Spinal cord (tissue), 10 donors: ENCODE measurements at places on chromosomes 3 and 15.

DNA sequence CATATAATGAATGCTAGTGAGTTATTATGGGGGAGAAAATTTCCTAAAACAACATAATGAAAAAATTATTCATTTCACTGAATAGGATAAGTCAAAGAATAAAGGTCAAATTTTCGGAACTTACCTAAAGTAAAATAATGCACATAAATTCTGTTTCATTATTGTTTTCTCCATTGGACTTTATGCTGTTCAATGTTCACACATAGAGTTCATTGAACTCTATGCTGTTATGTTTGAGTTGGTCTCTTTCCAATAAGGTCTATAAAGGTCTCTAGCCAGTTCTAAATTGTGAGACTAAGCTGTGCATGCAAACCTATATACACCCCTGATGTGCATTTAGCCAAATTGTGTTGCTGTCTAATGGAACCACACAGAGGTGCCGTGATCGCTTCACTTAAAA is 28.5 kb upstream of the STT3B start:
- no peak for DNase-seq

GRCh38 chr3:193564012-193564411 is 9.3 kb upstream of the ATP13A4 start:
- no peak for DNase-seq

DNA sequence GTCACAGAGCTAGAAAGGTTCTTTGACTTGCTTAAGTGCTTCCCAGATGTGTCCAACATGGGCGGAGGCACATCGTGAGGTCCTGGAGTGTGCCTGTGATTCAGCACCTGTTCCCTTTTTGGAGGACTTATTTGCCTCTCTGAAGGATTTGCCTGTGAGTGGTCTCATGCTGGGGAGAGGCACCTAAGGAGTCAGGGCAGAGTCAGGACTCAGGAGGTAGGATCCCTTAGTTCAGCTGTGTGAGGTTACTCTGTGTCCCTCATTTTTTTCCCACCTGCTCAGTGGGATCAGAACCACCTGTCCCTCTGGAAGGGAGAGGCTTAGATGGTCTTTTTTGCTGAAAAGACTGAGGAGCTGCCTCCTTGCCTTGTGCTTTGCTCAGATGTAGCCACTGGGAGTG is 3.0 kb downstream of the ZNF589 start:
- DNase-seq: no peak

- no peak for DNase-seq
These were observed 81.5 kb downstream of the PEX5L start for GRCh38 chr3:179955286-179955685.

DNA sequence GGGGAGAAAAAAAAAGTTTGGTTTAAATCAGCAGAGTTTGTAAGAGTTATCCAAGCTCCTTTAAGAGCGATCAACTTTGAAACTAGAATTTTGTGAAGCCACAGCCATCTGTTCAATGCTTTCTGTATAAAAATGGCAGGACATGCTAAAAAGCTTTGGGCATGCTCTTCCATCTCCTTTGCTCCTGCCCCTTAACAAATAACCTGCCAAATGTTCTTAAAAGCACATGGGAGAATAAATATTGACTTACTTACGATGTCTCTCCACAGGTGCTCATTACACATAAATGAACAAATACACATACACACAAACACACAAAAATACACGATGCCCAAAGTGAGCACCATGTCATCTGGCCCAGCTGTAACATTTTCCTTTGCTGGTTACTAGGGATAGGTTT is 211.8 kb upstream of the DPH6 start:
- DNase-seq: no peak

- DNase-seq: no peak
These were observed 12.4 kb downstream of the RETNLB start for GRCh38 chr3:108744762-108745161.

- DNase-seq: peak; percentile 95
These were observed 15.3 kb downstream of the NR2F2 start for GRCh38 chr15:96345560-96346399.

DNA sequence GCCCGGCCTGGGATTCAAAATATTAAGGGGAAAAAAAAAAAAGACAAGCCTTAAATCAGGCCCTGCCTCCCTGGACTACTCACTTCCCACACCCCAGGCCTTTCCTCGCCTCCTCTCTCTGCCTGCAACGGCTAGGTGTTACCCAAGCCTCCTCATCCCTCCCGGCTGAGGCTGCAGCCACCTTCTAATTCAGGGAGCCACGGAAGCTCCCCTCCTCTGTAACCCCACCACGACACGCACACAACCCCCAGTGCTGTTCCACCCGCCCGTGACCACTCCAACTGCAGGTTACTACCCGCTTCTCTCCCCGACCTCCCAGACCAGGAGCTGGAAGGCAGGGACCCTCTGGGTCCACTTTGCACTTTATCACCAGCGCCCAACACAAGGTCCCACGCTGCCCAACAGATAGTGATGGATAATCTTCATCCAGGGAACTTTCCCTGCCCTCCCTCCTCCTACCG is 936 bp downstream of the KIF7 start:
- no peak for DNase-seq

DNA sequence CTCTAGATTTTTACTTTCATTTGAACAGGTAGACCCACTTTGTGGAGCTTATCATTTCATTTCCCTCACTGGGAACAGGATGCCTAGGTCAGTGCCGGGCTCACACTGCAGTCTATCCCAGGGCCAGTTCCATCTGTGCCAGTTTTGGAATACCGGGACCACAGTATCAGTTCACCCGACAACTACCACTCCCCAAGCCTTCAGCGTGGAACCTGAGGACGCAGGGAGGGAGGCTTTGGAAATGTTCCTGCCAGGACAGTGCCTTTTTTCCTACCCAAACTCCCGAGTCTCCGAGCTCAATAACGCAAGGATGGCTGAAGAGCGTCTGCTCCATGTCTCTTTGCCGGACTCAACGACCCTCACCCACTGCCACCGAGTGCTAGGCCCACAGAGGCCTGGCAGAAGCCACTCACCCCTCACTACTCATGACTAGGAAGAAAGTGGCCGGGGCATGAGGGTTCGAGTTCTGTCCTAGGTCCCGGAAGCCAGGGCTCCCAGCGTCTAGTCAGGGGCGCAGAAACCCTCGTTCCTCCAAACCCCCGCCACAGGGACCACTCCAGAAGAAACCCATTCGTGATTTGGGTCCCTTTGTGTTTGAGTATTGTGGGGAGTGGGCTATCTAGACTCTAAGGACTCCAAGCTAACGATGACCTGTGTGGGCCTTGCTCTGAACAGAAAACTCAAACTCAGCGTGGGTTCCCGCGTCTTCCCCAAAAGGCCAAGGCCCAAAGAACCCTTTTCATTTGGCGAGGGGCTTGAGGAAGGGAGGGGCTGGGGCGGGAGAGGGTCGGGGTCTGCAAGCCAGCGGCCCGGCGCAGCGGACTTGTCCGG is 11.4 kb downstream of the ZIC1 start:
- peak; percentile 7 for DNase-seq

DNA sequence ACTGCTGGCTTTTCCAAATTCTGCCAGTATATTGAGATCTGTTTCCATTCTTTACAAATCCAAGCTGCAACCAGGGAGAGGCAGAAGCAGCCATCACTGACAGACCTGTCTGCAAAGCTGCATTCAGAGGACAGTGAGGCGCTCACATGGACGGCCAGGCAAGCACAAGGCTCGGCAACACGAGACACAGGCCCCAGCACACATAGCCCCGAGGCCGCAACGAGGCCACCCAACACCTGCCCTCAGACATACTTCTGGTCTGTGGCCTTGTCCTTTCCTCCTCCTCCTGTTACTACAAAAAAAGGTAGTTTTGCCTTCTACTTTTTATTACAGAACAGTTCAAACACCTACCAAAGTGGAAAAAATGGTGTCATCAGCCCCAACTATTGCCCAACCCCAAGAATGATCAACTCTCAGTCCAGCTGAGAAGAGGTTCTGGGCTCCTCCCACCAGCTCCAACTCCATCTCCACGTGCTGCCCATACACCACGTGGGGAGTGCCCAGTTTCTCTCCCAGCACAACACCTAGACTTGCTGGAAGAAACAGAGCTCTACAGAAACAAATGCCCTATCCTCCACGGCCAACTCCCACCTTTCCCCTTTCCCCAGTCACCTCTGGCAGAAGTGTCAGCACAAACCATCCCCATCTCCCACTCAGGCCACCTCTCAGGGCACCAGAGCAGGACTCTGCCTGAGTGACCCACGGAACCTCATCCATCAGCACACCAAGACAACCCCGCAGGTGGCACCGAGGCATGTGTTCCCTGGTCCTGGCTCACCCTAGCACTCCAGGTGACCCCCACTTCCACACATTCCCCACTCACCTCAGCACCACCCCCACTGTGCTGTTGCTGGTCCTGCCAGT is 7.4 kb downstream of the ZXDC start:
- no peak for DNase-seq

DNA sequence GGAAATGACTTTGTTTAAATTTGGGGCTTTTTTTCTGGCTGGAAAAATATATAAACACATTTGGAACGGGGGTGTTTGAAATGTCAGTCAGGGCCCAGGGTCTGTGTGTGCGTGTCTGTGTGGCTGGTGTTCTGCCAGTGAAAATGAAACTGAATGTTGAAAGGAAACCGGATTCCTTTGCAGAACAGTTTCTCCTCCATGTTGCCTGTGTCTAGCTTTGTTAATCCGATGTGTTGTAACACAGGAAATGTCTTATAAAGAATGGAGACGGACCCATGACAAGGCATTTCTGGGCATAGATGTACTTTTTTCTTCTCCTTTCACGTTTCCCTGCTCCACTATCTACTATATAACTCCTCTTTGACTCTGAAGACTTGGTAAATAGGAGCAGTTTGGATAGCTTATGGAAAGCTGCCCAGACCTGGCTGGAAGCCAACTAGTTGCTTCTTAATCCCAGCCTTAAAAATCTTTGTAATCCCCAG is 2.8 kb downstream of the SQOR start:
- DNase-seq: peak; percentile 78

DNA sequence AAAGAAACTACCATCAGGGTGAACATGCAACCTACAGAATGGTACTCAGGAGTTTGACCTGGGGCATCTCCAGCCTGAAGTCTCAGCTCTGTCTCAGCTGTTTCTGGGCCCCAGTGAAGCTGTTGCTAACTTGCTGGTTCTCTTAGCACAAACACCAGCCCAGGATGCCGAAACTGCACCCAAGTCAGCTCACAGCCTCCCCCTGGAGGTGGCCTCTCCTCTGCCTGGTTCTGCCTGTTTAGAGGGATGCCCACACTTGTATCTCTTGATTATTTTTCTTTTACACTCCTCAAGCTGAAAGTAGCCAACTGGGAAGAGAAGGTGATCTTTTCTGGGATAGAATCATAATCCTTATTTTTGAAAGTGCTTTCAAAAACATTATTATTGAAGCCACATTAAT is 289.0 kb upstream of the RASGRP1 start:
- DNase-seq: no peak

DNA sequence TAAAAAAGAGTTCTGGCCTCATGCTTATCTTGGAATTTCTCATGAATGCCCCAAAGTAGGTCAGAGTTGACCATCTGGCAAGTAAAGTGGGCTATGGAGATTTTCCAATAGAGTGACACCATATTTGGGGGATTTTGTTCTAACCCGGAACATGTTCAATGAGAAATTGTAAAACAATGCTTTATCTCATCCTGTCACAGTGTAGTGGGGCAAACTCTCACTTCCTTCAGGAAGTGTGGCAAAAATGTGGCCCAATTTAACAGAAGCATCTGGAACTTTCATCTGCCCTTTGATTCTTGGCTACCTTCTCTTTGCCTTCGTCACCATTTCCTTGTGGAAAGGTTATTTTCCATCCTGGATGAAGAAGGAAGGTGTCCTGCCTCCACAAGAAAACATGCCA is 70.8 kb downstream of the ADAMTS9 start:
- DNase-seq: no peak

DNA sequence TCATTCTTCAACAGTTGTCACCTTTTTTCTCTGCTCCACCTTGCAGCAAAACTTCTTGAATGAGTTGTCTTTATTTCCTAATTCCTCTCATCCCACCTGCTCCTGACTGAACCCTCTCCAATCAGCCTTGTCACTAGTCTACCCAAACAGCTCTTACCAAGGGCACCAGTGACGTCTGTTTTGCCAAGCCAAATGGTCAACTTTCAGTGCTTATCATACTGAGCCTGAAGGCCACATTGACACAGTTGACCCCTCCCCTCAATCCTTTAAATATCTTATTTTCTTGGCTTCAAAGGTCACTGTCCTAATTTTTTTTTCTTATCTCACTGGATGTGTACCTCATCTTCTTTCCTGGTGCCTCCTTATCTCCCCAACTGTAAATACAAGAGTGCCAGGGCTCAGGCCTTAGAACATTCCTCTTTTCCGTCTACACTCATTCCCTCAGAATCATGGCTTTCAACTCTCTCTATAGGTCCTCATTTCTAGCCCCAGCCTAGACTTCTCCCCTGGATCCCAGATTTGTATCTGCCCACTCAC is 43.2 kb downstream of the CMTM8 start:
- DNase-seq: no peak

- peak; percentile 21 for DNase-seq
These were observed 1021.0 kb upstream of the SEMA6D start for GRCh38 chr15:46696281-46696680.

- no peak for DNase-seq
These were observed 1.3 kb downstream of the TLE3 start for GRCh38 chr15:70096215-70097062.

- DNase-seq: no peak
These were observed 17.5 kb downstream of the HDC start for GRCh38 chr15:50247819-50248655.

GRCh38 chr3:43733459-43734384 is 43.0 kb downstream of the ABHD5 start:
- DNase-seq: no peak

DNA sequence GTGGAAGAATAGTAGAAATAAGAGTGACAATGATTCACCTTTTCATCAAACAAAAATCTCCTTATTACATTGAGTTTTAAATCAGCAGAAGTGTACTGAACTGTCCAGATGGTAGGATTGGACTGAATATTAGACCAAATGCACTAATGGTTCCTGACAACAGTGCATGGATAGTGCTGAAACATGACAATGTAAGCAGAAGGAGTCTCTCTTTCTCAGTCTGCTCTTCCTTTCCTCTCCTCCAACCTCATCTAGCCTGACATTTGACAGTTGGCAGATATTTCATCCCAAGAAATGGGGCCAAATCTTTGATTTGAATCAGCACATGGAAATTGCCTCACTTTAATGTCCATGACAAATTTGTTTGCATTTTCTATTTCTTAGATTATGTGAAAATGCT is 225.1 kb upstream of the PLSCR5 start:
- DNase-seq: no peak

DNA sequence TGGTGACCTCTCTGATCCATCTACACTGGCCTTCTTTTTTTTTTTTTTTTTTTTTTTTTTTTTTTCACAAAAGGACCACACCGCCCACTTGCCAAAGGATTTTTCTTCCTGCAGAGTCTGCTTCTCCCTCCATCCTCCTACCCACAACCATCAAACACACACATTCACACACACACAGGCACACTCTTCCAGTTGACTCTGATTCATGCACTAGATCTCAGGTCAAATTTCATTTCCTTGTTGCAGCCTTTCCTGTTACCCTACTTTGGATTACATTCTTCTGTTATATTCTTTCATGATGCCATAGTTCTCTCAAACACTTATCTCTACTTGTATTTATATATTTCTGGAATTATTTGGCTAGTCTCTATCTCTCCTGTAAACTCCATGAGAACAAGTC is 133.9 kb downstream of the STAC start:
- no peak for DNase-seq
